ENCODE measurements at places on chromosomes 1 and 21.

DNA sequence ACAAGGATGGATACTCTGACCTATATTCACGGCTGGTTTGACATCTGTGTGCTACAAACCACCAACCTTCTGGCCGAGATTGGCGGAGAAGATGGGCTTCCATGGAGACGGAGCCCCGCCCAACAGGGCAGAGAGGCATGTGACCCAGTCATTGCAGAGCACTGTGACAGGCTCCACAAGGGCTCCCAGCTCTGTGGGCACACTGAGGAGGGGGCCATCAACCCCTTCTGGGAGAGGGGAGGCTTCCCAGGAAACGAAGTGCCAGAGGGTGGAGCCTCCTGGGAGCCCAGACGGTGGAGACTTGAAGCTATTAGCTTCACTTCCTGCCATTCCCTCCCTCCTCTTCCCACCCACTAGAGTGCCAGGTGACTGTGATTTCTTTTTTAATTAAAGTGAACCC, 71.6 kb upstream of the IFFO2 start:
- no peak for DNase-seq

DNA sequence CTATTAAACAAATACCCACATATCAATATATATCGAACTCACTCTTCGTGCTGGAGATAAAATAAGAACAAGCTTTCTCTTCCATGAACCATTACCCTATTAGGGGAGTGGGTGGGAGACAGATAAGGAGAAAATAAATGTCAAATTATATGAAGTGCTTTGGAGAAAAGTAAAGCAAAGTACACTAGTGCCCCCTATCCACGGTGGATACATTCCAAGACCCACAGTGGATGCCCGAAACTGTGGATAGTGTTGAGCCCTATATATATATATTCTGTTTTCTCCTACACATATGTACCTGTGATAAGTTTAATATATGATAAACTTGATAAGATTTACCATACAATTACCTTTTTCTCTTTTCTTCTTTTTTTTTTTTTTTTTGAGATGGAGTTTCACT, 54.6 kb downstream of the FH start:
- DNase-seq: no peak

GRCh38 chr1:54401799-54402198, 4.4 kb downstream of the SSBP3 start:
- no peak for DNase-seq

DNA sequence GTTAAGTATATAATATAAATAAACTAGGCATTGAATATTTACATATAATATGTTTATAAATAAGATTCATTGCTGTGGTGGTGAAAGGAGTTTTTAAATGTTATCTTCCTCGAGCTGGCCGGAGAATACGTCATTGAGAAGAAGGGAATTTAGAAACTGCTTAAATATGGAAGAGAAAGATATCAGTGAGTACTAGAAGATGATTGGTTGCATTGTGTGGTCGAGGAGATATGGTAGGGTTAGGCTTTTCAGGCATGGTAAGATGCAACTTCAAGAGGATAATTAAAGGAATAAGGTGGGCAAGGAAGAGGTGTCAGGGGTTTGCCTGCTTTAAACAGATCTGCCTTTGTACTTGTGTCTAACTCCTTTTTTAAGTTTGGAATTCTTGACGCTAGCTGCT, 73.5 kb downstream of the RPS6KC1 start:
- no peak for DNase-seq

DNA sequence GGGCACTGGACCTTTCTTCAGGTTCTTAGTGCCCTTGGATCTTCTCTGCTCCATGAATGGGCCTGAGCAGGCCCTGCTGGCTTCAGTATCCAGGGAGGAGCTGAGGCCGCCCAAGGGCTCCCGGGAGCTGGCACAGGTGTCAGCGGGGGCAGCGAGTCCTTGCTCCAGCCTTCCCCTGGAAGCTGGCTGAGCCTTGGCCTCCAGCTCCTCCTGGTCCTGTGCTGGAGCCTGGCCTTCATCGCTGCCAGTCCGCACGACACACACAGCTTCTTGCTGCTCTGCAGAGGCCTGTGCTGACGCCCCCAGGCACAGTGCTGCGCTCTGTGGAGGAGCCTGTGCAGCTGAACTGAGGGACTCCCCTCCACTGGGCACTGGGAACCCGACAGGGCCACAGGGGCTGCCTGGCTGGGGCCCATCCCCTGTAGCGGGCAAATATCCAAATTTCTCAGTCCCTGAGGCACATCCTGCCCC, 1.7 kb downstream of the SPOCD1 start:
- no peak for DNase-seq

GRCh38 chr21:14712121-14712715, 166.1 kb upstream of the SAMSN1 start:
- DNase-seq: no peak

GRCh38 chr21:29233611-29234540, 64.8 kb upstream of the BACH1 start:
- DNase-seq: no peak

DNA sequence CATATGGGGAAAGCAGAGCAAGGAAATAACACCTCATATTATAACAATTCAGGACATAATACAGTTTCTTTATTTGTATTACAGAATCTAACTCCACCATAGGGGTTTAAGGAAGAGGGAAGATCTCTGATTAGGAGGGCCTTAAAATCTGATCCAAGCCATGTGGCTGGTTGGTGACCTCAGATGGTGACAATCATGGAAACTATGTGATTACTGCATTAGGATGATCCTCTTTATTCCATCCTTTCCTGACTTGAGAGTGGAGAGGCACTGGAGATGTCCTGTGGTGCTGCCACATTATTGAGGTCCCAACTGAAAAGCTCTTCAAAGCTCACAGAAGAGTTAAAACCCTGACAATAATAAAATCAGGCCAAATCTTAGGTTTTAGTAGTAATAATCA, 168.1 kb upstream of the BEND5 start:
- DNase-seq: no peak

- no peak for DNase-seq
These were observed 2.8 kb upstream of the H6PD start for GRCh38 chr1:9231648-9232332.

DNA sequence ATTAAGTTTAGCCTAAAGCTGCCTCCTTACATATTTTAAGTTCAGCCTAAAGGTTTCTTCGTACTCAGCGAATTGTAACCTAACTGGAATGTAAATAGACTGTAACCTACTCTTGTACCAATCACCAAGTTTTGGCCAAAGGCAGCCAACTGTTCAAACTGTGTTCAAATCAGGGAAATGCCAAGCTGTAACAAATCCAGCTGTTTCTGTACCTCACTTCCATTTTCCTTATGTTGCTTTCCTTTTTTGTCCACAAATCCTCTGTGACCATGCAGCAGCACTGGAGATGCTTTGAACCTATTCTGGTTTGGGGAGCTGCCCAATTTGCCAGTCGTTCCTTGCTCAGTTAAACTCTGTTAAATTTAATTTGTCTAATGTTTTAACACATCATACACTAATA, 3.2 kb upstream of the APOBEC4 start:
- no peak for DNase-seq

DNA sequence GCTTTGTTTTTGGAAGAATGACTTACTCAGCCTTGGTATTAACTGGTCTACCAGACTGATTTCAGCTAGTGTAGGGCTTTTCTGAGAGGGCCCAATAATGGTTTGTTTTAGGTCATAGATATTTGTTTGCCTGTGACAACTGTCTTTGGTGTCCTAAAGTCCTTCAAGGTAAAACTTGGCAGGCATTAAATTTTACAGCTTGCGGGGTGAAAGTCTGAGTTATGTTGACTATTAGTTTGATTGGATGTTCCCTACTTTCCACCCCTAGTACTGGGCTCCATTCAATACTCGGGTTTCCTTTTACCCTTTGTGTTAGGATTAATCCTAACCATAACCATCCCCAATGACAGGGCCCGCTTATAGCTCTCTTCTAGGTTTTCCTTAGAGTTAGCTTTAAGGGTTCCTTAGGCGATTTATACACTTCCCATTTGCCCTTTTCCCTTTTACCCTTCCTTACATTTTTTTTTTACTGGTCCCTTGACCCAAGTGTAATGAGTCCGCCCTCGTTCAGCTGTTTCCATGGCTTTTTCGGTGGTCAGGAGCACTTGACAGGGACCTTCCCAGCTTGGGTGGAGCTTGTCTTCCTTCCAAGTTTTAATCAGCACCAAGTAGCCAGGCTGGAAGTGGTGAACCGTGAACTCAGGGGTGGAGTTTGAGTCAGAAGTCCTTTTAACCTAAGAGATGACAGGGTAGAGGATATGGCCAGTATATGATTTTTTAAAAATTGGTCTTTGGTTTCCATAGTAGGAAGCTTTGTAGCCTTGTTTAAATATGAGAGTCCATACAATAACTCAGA, 28.5 kb upstream of the LCE5A start:
- no peak for DNase-seq

- DNase-seq: no peak
These were observed 15.9 kb downstream of the DUSP10 start for GRCh38 chr1:221725735-221726672.

- DNase-seq: no peak
These were observed 67.8 kb downstream of the SIK1 start for GRCh38 chr21:43358940-43359822.

- no peak for DNase-seq
These were observed 26.5 kb downstream of the CDCP2 start for GRCh38 chr1:54126271-54126815.

DNA sequence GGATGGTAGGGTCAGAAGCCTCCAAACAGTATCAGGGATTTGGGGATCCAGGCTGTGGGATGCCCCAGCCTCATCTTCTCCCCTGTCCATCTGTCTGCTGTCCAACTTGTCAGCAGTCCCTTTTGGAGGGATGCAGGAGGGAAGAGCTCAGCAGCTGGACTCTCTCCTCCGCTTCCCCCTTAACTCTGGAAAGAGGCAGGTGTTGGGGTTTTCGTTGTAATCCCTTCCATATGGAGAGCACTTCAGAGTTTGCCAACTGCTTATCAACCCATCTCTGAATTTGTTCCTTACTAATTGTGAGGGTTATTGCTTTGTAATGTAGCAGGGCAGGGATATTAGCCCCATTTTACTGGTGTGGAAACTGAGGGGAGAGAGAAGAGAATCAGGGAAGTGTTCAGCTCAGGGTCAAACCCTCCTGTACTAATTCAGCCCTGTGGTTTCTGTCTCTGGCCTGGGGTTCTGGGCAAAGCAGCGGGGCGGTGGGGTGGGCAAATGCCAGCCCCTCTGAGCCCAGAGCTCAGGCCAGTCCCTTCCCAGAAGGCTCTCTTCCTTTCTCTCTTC, 3.2 kb downstream of the CITED4 start:
- DNase-seq: no peak

- no peak for DNase-seq
These were observed 32.2 kb downstream of the EVI5 start for GRCh38 chr1:92752719-92753118.

DNA sequence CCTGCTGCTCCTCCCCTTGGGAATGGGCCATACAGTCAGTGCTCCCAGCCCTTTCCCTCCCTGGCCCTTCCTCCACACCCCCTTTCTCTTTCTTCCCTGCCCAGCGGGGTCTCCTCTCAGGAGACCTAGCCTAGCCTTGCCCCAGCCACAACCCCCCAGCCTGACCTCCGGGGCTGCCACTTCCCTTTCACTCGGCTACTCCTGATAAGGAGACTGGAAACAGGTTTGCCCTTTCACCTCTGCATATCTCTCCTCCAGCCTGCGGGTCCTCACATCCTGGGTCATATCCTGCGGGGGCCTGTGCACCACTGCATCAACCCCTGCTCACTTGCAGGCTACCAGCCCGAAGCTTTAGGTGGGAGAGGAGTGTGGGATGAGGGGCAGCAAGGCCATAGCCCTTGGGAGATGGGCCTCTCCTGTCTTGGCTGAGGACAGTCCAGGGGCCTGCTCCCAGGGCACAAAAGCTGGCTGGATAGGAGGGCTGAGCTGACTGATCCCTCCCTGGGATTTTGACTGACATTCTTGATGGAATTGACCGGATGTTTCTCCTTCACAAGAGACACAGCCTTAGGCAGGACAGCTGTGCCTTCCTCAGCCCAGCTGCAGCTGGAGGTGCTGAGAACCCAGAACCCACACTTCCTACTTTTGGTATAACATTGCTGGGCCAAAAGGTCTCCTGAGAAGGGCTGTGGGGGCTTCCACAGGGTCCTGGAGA, 19.2 kb upstream of the ALX3 start:
- DNase-seq: no peak

- DNase-seq: no peak
These were observed 8.0 kb downstream of the OR2L3 start for GRCh38 chr1:248054671-248055070.

- no peak for DNase-seq
These were observed 130.7 kb downstream of the GIPC2 start for GRCh38 chr1:78176448-78176847.

GRCh38 chr1:26530410-26530894, 891 bp downstream of the RPS6KA1 start:
- DNase-seq: peak; percentile 40

DNA sequence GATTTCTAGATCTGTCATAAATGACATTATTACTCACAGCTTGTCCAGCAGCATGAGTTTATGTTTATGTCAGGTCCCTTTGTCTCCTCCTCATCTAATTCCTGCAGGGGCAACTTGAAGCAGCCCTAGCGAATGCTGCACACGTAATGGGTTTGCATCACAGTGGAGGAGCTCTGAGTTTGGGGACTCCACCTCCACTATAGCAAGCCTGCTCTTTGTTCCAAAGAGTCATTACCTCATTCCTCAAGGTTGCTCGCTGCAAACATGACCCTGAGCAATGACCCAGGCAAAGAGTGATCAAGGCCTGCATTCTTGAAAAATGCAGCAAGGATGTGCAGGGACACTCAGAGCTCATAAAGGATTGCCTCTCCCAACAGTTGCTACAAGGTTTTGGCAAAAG, 261.9 kb downstream of the HHIPL2 start:
- DNase-seq: no peak

- no peak for DNase-seq
These were observed 177.1 kb upstream of the RRP15 start for GRCh38 chr1:218108034-218108433.

DNA sequence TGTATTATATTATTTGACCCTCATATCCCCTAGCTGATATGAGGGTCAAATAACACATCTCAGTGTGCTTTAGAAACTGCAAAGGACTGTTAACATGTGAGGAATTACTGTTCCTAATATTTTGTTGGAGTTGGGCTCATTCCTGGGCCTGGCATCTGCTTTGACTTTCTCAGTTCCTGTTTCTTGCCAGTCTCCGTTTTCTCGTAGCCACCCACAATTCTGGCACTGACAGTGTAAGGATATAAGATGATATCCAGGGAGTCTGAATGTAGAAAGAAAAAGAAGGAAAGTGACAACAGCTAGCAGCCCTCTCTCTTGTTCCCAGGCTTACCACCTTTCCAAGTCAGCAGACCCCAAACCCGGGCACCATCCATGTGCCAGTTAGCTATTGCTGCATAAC, 54.4 kb upstream of the SCMH1 start:
- DNase-seq: no peak
